Effector CD4-positive, alpha-beta T cell (primary cell): ENCODE measurements at places on chromosomes 6 and 20.
A peak's percentile ranks its signal among the peaks of the same experiment; 100 is the strongest.

- DNase-seq = no peak
Measured at GRCh38 chr6:18207949-18208348, 52.7 kb downstream of the KDM1B start.

DNA sequence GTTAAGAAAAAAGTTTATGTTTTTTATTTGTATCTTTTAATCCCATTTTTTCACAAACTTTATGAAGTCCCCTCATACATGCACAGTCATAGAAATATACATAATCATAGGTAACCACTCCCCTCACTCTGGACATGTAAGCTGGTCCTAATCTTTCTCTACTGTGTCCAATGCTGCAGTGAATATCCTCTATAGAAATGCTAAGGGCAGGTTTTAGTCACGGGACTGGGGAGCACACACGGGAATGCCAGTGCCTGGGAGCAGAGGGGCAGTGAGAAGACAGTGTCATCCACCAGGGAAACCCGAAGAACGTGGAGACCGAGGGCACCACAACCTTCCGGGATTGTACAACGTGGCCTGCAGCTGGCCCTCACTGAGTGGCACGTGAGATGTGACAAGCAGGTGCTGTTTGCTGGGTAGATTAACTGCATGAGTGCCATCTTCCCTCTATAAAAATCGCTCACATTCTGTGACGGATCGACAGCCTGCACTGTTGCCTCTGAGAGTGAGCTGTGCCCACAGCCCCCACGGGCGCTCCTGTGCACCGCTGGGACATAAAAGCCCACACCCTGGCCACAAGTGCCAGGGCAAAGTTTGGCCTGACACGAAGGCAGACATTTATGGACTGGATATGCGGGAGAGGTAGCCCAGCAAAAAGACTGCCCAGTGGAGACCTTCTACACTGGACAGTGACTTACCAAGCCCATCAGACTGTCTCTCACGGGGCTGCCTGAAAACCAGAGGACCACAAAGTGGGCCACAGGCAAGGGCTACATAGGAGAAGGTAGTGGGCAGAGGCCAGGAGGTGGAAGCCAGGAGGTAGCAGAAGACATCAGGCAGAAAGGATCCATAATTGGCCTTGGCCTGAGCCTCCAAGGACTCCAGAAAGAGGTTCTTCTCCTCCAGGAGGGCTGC, 63.2 kb downstream of the FGD2 start:
- no peak for DNase-seq

- no peak for DNase-seq
Measured at GRCh38 chr6:1461207-1461606, 71.8 kb downstream of the FOXF2 start.

DNA sequence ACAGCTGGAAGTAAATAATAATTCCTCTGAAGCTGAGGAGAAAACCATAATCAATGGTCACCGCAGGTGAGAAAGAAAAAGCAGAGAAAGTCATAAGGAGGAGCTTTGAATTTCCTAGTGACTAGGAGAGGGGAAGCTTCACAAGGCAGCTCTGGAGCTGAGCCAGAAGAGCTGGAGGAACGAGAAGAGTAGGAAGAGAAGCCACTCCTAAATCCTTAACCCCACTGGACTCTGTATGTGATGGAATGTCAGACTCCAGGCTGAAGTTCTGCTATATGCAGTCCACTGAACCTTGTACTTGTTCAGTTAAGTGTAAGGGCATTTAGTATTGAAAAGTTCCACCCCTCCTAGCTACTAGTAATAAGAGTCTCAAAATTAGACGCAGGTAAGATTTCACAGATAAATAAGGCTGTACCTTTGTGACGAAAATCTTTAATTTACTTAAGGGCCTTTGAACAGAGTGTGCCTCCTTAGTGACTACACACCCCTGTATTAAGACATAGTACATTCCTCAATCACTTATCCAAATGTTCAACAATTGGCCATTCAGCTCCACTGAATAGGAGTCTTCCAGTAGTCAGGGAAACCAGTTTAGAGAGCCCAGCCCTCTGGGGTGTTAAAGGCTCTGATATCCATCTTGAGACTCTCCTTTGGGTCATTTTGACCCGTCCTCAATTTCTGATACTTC, 71.4 kb upstream of the UFL1 start:
- no peak for DNase-seq

GRCh38 chr6:7759320-7759719, 33.4 kb downstream of the BMP6 start:
- DNase-seq = no peak

DNA sequence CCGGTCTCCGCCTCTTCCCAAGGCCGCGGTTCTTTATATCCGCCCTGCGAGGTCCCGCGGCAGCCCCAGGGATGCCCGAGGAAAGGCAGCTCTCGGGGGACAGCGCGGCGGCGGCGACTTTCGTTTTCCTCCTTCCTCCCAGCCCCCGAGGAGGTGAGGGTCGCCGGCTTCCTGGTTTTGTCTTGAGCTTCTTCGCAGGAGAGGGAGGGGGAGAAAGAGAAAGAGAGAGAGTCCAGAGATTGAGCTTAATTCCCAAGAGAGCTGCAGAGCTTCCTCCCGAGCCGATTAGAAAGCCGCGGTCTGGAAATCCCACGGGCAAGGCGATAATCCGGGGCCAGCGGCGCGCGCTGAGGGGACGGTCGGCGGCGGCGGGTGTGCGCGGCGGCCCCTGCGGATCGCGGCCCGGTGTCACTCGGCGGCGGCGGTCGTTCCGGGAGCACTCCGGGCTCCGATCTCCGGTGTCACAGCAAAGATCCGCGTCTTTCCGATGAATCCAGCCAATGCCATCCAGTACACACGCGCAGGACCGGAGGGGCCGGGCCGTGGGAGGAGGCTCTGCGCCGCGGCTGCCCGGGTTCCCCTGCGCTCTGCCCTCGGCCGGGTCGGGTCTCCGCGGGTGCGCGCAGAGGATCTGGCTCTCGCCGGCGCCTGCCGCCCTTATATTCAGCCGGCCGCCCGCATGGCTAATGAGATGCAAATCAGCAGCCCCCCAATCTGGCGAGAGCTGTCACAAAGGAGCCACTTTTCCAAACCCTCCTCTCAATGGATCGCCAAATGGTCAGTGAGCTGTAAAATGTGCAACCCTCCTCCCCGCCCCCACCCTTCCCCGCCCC, at the start of gene DLL1:
TSS of gene DLL1 (minus strand) at position 783 of the 833 bp plus-strand sequence. CDS start 939 bp downstream, outside the sequence.
- DNase-seq = no peak

GRCh38 chr6:29557320-29557719, 2.2 kb downstream of the UBD start:
- no peak for DNase-seq

DNA sequence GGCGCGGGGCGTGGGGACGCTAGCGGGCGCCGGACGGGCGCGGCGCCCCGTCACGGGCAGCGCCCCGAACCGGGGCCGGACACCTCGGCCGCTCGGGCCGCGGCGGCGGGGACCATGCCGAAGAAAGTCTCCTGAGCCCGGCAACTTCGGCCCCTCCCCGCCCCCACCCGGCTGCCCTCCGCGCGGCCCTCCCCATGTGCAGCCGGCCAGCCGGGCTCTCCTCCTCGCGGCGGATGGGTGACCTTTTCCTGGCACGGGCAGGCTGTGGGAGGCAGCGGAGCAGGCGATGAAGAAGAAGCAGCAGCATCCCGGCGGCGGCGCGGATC, 278 bp downstream of the UST start:
- peak; percentile 13 for DNase-seq
